Ascending aorta (tissue), 2 donors: ENCODE measurements at places on chromosomes 2 and 18.

DNA sequence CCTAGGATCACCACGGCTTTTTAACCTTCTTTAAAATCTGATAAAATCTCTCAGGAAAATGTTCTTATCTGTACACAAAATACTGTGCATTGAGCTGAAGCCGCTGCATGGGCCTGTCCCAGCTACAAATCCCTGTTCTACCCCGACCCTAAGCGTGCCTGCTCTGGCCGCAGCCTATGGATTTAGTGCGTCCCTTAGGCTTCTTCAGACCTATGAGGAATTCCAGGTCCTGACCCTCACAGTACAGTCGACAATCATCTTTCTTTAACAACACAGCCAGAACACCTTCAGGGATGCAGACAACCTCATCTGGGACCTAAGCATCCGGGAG is 477 bp upstream of the WDCP start:
- DNase-seq = no peak

DNA sequence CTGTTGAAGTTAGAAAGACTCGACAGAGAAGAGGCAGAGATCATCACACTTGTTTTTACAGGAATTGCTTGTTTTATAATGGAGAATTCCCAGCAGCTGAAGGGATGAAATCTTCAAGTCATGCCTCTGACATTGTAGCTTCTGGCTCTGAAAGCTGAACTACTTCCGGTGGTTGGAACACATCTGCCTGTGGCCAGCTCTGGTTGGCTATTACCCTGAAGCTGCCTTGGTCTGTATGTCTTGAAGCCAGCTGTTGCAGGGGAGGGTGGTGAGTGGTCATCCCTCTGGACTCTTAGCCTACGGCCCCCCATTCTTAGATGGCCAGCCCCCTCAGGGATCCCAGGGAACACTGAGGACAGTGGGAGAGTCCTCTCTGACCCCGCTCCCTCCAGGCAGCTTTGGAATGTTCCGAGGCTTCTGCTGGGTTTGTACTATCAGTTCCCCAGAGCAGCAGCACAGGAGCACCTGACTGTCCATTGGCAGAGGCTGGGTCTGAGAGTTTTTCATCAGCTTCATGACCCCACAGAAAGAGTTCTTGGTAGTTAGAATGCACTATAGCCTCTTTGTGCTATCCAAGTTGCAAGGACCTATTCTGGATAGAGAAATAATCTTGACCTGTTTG is 87.4 kb upstream of the CAPN13 start:
- no peak for DNase-seq

DNA sequence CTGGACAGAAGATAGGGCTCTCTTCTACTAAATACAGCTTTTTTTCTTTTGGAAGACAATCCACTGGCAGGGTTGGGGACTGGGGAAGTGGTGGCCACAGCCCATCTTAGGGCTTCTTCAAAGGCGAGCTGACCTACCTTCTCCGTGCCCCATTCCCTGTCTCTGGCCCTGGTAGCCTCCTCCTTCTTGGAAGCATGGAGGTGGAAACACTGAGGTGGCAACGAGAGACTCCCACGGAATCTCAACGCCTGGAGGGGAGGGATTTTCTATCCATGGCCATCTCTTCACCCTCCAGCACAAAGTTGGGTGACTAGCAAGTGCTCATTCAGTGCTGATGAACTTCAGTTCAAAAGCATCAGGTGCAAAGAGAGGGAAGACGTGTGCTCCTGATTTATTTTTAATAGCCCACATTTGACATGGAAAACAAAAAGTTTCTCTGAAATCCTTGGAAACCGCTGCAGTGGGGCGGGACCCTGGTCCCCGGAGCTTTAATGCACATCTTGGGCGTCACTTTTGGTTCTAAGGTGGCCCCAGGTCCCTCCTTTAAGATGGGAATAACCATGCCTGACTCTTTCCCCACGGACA is 633 bp upstream of the ARMC9 start:
- no peak for DNase-seq

DNA sequence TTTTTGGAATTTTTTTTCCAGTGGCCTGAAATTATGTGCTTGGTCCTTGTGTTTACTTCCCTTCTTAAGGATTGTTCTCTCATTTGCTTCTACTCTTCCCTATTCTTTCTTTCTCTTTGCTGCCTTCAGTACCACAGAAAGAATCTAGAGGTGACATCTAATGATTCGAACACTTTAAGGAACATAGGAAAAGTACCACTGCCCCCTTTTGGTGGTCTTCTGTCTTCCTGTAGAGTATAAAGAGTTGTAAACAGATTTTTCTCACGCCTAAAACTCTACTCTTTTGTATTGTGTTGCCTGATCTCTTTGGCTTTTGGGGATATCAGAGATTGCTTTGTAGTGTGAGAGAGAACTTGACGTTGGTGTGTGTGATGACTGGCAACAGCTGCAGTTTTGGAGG is 7.0 kb upstream of the SCTR start:
- no peak for DNase-seq

- DNase-seq = no peak
These were observed 434.2 kb downstream of the MEIS1 start for GRCh38 chr2:66869076-66869475.

- no peak for DNase-seq
These were observed 15.4 kb downstream of the UXS1 start for GRCh38 chr2:106178716-106179115.

DNA sequence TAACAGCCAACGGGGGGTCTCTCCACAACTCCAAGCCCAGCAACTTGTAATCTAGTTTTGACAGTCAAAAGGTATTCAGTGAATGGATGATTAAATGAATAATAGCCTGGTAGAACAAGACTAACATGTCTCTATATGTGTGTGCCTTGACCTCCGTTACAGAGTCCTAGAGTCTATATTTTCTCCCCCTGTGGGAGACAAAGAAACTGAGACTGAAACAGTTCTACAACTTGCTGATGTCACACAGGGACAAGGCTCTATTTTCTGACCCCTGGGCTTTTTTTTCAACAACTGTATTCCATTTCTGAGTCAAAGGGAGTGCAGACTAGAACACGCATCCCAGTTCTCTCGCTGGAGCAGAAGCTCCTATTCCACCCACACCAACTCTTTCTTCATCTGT is 223.6 kb upstream of the AGAP1 start:
- DNase-seq = no peak
